ENCODE measurements at places on chromosomes 5 and 9.

GRCh38 chr9:120713257-120714087 is 798 bp downstream of the MEGF9 start:
- DNase-seq, result no peak

DNA sequence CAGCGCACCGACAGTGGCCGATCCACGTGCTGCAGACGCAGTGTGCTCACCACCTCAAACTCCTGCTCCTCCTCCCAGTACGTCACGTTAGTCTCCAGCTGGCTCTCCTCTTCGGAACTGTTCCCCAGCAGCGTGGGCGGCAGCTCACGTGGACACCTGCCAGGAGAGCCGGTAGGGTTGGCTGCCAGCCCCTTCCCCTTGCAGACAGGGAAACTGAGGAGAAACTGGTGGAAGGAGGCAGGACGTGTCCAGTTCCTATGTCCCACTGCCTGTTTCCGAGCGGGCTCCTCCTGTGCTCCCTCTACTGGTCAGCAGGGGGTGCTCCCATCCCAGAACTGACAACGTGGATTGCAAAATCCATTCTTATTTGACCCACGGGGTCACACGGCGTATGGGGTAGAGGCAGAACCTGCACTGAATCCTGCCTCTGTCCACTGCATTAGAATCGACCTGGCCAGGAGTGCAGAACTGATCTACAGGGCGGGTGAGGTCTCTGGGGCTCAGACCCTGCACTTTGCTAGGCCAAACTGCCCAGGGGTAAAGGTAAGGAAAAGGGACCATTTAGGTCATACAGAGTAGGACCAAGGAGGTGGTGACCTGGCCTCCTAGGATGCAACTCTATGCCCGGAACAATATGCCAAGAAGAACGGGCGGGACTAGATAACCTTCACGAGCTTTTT is 25.7 kb downstream of the PDGFRB start:
- DNase-seq, result peak; percentile 56

- no peak for DNase-seq
Observed at GRCh38 chr5:111834926-111835599, 78.1 kb upstream of the NREP start.

- no peak for DNase-seq
Observed at GRCh38 chr5:172274951-172275753, 8.4 kb downstream of the UBTD2 start.

- peak; percentile 43 for DNase-seq
Observed at GRCh38 chr9:26856413-26857032, 36.1 kb downstream of the CAAP1 start.

DNA sequence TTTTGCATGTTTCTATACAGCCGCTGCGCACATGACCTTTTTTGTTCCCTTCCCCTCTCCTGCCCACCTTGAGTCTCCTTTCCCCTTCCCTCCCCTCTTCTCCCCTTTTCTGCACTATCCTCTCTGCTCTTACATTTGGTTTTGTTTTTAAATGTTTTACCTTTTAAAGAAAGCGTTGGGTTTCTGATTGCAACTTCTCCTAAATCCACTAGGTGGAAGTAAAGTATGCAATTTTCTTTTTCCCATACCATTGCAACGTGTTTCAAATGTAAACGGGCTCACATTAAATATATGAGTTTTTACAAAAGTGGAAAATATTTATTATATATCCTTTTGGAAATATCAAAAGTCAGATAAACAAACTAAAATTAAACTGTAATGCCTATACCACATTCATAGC is 500.9 kb downstream of the DIRAS2 start:
- no peak for DNase-seq

- no peak for DNase-seq
Observed at GRCh38 chr5:10461904-10462555, 20.4 kb downstream of the ROPN1L start.
